ENCODE measurements at places on chromosomes 7 and 10.

DNA sequence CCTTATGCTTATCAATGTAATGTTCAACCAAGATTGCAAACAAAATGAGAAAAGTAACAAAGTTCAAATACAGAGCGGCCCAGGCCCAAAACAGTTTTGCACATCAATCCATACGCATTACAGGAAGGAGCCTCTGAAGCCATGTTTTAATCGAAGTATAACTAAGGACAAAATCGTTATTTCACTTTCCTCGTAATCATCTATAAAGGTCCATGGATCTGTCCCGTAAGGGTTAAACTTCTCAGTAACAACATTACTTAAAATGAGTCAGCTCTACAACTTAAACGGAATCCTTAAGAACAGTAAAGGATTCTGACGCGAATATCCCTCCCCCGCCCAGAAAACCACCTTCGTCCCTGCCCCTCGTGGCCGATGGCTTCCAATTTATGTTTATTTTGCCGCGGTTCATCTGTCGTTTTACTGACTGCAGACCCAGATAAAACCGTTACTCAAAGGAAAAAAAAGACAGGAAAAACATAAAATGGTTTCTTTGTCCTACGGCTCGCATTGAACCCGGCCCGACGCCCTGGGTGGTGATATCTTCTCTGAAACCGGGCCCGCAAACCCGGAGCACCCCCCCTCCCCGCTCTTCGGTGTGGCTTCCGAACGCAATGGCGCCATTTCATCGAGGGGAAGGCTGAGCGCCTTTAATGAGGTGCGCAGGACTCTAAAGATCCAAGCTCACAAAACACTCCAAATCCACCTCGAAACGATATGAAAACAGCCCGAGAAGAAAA is 1.1 kb downstream of the HNRNPA2B1 start:
- no peak for DNase-seq

DNA sequence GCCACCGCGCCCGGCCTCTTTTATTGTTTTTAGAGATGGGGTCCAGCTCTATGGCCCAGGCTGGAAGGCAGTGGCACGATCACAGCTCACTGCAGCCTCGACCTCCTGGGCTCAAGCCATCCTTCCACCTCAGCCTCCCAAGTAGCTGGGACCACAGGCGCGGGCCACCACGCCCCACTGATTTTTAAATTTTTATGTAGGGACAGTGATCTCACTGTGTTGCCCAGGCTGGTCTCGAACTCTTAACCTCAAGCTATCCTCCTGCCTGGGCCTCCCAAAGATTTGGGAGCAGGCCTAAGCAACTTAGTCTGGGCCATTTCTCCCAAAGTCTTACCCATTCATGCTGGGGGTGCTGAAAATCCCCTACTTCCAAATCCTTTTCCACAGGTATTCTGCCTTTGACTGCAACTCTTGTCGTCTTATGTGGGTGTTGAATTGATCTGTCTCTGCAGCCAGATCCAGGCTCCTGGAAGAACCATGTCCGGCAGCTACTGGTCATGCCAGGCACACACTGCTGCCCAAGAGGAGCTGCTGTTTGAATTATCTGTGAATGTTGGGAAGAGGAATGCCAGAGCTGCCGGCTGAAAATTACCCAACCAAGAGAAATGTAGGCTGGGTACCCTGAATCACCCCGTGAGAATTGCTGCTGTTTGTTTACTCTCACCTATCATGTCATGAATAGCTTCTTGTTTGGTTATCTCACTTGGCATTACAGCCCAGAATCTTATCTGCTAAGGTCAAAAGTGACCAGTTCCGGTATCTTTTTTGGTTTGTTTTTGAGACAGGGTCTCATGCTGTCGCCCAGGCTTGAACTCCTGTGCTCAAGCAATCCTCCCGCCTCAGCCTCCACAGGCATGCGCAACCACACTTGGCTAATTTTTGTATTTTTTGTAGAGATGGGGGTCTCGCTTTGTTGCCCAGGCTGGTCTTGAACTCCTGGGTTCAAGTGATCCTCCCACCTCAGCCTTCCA is 1.1 kb downstream of the ZDHHC4 start:
- DNase-seq: no peak

GRCh38 chr10:72106154-72106849 is 18.0 kb upstream of the SPOCK2 start:
- no peak for DNase-seq

DNA sequence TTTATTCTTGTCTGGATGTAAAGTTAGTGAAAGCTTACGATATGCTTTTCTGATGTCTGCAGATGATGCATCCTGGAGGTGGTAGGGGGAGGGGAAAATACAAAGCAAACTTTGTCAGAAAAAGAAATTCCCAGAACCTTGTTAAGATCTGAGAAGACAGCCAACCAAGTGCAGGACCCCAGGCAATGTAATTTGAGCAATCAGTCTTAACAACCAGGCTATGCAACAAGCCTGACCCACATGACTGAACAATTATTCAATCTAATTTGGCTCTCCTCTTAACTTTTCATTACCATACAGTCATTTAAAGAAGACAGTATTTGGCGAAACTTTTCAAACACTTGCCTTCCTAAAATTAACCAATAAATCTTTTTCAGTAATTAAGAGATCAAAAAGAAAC is 74.5 kb downstream of the DNAJC1 start:
- DNase-seq: no peak

DNA sequence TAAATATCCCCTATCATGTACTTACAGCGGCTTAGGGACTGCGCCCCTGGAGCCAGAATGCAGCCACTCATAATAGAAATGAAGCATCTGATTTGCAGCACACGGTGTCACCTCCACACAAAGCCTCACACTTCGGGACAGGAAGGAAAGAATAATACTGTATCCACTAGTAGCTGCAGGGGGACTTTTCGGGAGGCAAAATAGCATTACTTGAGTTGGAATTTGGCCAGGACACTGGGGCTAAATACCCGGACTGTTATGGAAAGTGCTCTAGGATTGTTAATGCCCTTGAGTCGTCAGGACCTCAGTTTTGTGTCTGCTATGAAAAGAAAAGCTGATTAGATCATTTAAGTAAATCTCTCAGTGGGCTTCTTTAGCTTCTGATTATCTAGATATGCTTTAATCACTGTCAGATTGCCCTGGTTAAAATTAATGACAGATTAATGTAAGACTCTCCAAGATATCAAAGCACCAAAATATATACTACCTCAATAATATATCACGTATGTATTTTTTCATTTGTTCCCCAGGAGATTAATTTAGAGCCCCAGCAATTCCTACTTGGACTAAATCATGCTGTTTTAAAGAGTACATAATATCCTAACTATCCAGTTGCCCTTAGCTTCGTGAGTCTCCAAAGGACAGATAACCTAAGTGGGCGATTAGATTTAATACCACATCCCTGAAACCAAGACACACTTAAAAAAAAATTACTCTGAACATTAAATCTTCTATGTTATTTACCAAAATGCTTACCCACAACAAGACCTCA is 173.0 kb upstream of the NEBL start:
- no peak for DNase-seq

DNA sequence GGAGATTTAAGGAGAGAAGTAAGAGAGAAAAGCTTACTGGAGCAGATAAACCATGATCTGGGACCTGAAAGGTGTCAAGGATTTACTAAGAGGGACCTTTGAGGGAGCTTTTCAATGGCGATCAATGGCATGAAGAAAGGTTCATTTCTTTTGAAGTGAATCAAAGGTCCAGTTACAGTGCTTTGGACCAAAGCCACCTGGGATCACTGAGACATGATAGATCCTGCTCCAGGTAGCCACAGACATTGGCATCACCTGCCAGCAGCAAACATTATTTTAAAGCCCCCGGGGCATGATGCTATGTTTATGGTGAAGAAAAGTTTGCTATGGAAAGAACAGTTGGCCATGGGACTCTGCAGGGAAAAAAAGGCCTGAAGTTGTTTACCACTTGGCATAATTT is 109.4 kb downstream of the SLC25A13 start:
- DNase-seq: no peak

GRCh38 chr7:114530057-114530611 is 115.5 kb downstream of the FOXP2 start:
- DNase-seq: no peak

GRCh38 chr10:80538481-80539185 is 931 bp downstream of the SH2D4B start:
- DNase-seq: no peak

- DNase-seq: no peak
These were observed 35.2 kb downstream of the ZNF783 start for GRCh38 chr7:149297034-149297755.

- DNase-seq: no peak
These were observed 6.0 kb downstream of the INA start for GRCh38 chr10:103282961-103283360.

- no peak for DNase-seq
These were observed 1.4 kb upstream of the DOCK1 start for GRCh38 chr10:126903656-126904360.
